NCI-H82 (cell line): ENCODE measurements at places on chromosomes 6 and 20.

- no peak for DNase-seq
Measured at GRCh38 chr6:14867802-14868201, 378.1 kb upstream of the JARID2 start.

DNA sequence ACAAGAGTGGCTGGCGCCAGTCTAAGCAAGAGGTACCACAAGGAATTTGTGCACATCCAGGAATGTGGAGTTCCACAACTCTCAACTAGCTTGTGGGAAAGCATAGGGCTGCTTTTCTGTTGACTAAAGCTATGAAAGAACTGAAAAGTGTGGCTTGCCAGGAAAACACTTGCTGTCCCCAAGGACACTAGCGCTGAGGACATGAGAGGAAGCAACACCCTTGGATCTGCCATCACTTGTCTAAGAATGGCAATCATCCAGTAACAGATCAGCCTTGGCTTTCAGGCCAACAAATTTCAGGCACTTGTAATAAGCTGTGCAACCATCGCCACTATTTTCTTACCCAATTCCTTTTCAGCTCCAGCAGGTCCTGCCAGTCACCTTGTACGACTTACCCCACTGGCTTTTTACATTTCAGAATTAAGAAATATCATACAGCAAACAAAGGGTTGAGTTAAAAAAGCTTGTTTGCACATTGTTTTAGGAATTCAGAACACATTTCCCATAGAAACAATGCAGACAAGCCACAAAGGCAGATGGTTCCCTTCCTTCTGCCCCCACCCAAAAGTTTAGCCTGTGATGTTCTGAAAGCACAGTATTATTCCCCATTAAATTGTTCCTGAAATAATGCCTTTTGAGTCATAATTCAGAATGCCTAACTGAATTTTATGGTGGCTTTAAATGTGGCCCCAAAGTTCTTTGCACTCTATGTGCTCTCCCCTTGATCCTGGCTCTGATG, 57.9 kb upstream of the SSTR4 start:
- no peak for DNase-seq

- peak; percentile 65 for DNase-seq
Measured at GRCh38 chr6:26033941-26034354, 53.3 kb upstream of the HFE start.

DNA sequence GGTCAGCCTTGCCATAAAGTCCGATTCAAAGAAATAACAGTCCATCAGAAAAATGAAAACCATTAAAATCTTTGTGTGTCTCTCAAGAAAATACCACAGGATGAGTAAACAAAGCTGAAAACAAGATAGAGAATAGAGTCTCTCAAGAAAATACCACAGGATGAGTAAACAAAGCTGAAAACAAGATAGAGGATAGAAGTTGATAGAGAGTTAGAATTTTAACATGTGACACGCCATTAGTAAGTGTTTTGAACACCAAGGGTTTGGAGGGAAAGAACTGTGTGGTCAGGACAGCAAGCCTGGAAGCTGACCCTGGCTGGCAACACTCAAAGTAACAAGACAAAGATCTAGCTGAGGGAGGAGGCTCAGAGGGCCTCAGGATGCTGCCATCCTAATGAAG, 43.9 kb upstream of the PRND start:
- no peak for DNase-seq

GRCh38 chr20:61296629-61297019, 44.6 kb downstream of the CDH4 start:
- DNase-seq: no peak

DNA sequence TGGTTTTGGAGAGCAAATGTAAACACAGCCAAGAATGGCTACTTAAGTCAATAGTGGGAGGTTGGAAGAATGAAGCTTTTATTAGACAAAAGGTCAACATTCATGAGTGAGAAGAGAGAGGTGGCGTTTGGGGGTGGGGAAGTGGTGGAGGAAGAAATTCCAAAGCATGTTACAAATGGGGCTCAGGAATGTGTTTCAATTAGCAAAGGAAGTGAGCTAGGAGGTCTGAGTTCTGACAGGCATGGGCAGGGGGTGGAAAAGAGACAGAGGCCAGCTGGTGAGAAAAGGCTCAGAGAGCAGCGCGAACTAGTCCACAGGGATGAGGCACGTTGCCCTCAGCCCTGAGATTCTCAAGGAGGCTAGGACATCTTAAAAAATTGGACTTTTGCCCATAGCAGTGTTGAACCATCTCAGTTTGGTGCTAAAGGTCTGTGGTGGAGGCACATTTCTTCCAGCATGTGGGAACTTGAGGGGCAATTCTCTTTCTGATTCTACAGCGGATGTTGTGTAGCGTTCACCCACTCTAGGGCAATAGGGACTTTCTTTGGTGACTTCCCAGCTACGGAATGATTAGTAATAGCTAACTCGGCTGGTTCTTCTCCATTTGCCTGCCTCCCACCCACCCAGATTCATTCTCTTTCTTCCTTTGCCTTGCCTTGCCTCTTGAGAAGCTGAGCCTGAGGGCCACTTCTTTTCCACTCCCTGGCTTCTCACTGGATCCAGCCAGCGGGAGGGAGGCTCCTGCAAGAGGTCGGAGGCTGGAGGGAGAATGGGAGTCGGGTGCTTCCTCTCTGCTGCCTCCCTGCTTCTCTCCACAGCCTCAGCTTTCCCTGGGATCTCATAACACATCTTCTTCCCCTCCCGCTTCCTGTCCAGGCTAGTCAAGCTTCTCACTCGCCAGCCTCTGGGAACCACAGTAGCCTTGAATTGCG, 45.1 kb upstream of the NEDD9 start:
- DNase-seq: no peak

DNA sequence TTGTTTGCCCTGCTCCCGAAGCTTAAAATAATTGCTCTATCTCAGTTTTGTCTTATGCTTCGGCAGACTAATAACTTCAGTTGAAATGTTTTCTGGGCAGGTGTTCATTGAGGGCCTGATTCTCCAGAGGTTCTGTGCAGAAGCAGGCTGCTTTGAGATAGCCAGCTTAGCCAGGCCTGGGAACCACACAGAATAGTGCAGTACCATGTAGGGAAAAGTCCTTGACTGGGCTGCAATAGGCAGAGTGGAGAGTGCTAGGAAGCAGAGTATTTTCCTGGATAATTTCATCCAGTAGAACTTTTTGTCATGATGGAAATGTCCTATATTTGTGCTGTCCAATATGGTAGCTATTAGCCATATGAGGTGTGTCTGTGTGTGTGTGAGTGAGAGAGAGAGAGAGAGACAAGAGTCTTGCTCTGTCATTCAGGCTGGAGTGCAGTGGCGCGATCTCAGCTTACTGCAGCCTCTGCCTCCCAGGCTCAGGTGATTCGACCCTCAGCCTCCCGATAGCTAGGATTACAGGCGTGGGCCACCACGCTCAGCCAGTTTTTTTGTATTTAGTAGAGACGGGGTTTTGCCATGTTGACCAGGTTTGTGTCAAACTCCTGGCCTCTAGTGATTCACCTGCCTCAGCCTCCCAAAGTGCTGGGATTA, 15.9 kb downstream of the TOP1 start:
- no peak for DNase-seq

DNA sequence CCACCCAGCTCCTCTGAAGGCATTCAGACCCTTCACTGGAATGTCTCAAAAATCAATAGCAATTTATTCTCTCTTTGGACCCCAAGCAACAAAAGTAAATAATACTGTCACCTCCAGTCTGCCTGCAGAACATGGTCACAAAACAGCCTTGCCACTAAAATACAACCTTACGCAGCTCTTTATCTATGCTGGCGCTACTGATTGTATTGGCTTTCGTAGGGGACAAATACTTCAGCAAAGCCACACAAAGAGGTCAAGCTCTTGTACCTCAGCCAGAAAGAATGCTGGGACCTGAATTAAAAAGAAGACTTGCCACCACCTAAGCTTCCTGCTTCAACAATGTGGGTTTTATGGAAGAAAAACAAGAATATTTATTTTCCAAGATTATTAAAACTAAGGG, 57.2 kb downstream of the PRKN start:
- DNase-seq: no peak

- no peak for DNase-seq
Measured at GRCh38 chr20:10419550-10420133, 14.4 kb downstream of the MKKS start.

GRCh38 chr20:36281785-36282380, 24.3 kb upstream of the DLGAP4 start:
- no peak for DNase-seq

DNA sequence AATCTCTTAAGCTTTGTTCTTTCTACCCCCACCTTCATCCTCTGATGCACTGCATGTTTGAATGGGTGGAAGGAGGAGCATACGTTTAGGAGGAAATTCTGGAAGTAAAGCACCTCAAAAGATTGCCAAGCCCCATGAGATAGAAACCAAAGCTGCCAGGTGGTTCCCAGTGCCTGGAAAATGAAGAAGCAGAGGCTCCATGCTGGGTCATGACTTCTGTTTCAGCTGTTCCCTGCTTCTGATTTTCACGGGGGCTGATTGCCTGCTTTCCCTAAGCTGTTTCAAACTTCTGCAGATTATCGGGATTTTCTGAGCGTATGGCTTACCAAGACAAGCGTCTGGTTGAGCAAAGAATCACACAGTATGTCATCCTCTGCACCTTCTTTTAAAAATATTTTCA, 87.5 kb upstream of the SYNDIG1 start:
- peak; percentile 83 for DNase-seq

DNA sequence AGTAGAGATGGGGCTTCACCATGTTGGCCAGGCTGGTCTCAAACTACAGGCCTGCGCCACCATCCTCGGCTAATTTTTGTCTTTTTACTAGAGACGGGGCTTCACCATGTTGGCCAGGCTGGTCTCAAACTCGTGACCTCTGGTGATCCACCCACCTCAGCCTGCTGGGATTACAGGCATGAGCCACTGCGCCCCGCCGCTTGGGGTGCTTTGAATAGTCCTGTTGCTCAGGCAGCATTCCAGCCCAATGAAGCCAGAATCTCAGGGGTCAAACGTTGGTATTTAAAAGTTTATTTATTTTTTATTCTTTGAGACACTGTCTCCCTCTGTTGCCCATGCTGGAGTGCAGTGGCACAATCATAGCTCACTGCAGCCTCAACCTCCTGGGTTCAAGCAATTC, 11.3 kb downstream of the MOCS3 start:
- no peak for DNase-seq

DNA sequence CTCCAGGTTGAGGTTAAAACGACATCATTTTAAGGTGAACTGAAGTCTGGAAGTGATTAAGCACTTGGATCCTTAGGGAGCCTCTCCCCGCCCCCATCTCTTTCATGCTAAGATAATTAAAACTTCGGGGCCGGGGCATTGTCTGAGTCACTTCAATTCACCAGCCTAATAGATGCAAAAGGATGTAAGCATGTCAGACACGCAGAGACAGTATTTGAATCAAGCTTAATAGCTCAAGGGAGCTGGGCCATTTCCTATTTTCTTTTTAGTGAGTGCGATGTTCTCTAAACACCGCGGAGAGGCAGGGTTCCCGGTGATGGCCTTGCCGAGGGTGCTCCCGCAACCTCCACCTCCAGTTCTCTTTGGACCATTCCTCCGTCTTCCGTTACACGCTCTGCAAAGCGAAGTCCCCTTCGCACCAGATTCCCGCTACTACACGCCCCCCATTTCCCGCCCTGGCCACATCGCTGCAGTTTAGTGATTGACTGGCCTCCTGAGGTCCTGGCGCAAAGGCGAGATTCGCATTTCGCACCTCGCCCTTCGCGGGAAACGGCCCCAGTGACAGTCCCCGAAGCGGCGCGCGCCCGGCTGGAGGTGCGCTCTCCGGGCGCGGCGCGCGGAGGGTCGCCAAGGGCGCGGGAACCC, 516 bp upstream of the IRF4 start:
- peak; percentile 35 for DNase-seq

DNA sequence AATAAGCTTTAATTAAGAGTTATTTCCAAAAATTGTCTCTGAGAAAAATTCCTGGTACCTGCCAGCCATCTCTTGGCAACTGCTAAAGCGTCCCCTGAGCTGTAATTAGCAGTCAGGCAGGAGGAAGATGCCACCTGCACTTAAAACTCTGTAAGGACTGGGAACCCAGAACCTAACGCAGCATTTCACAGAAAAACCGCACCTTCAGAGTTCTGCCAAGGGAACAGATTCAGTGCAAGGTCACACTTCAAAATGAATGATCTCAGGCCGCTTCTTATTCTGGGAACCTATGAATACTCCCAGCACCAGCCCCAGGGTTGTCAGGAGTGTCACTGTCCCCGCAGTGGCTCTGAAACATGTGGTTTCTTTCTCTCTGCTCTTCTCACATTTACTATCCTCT, 36.7 kb downstream of the INSM1 start:
- no peak for DNase-seq

- no peak for DNase-seq
Measured at GRCh38 chr6:84417260-84417659, 189.8 kb upstream of the CEP162 start.

GRCh38 chr6:26609463-26609862, 12.7 kb downstream of the ABT1 start:
- no peak for DNase-seq

DNA sequence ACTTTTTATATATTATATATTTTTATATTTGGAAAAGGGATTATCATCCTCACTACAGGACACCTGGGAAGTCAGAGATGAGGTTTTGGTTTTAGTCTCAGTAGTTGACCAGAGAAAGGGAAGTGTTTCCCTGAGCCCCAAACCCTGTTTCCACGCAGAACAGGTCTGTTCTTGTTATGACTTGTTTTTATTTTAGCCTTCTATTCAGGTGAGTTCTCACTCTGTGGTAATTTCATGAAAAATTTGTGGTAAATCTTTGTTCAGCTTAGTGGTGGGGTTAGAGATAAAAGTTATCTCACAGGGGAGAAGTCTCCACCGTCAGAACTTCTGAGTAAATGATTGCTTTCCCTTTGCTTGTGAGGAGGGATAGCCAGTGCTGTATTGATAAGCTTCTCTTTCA, 224.9 kb downstream of the FARS2 start:
- DNase-seq: no peak

DNA sequence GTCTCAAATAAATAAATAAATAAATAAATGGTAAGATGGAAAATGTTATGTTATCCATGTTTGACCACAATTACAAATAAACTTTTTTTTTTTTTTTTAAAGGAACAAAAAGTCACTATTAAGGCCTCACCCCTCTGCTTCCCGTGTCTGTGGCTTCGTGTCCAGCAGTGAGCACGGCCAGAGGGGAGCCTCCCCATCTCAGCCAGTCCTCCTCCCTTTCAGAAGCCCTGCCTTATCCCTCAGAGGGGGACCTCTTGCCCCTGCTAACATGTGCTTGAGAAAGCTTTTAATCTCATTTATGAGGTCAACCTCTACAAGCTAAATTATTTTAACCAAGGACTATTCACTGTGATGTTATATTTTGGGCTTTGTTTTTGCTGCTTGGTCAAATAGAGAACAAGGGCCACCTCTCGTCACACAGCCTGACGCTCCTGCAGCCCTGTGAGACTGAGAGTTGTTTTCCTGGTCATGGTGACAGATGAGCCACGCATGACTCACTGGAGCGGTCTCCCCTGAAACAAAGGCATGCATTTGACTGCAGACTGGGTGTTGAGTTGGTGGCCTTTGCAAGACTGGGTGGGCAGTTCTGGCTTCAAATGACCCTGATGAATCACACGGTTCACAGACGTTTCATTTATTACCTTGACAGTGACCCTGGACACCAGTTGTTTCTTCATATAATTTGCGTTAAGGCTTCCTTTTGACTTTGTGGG, 131.8 kb downstream of the TIAM2 start:
- peak; percentile 62 for DNase-seq
